Brain (organoid and tissue), 16 donors: ENCODE measurements at places on chromosomes 4 and X. TPM values are rescaled to one million over a fixed set of nuclear protein-coding genes. Genes with fewer than 3 reads are reported as not detected.

- no peak for DNase-seq
Observed at GRCh38 chr4:37645736-37646135, 40.4 kb downstream of the RELL1 start.

DNA sequence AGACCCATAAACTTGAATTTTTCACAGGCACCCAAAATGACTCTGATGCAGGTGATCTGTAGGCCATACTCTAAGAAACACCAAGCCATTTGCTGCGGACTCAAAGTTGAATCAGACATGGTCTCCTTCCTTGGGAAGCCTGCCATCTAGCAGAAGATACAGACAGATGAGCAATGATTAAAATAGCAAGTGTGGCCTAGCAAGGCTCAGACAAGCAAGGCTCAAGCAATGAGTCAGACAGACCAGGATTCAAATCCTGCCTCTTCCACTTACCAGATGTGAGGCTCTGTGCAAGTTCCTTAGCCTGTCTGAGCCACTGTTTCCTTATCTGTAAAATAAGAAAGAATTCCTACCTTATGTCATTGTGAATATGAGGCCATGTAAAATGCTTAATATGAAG lies 2.3 kb downstream of the CCDC149 start:
- DNase-seq, result no peak

- DNase-seq, result peak; percentile 53
Observed at GRCh38 chrX:109600237-109600651, 24.7 kb downstream of the KCNE5 start.

DNA sequence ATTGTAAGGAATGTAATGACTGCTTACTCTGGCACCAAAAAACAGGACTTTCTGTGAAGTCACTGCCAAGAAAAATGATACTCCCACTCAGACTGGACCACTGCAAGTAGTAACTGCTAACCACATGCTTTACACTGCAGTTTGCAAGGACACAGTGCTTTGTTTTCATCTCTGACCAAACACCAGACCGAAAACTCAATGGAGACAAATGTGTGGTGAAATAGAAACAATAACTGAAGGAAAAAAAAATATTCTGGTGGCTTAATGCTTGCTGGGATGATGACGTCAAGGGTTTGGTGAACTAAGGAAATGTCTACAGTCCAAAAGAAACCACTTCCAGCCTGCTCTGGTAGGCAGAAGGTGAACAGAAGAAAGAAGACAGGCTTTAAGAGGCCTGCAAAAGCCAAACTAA lies 13.2 kb downstream of the GPC4 start:
- no peak for DNase-seq

DNA sequence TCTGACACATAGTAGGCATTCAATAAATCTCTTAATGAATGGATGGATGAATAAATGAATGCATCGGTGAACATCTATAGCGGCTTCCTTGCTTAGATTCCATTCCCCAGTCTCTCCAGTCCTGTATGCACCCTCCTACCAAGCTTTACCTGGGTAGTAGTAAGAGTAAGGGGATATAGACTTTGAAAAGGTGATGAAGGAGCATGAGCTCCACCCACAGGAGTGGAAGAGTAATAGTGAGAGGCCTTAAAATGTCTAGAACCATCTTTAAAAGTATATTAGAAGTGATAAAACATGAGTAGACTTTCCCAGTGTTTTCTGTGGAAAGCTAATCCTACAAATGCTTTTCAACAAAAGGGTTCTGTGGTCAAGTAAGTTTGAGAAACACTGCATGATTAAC lies 35.5 kb upstream of the GPC3 start:
- no peak for DNase-seq

- DNase-seq, result no peak
Observed at GRCh38 chrX:132393992-132394391, 94.8 kb downstream of the MBNL3 start.

DNA sequence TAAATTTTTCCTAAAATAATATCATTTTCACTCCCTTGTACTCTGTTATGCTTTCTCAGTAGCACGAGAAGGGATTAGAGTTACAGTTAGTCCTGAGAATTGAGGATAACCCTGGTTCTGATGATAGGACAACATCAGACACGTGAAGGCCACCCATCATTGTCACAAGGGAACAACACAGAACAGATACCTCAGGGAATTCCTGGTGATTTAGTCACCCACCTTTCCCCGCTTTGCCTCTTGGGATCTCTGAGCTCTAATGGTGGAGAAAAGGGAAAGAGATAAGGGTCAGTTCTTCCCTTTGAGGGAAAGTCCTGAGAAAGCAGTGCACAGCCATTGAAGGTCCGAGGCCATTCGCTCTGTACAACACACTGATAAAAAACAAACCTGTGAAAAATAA lies 112.3 kb upstream of the GALNT7 start:
- DNase-seq, result no peak

- no peak for DNase-seq
Observed at GRCh38 chr4:125994024-125994423, 679.3 kb downstream of the FAT4 start.

DNA sequence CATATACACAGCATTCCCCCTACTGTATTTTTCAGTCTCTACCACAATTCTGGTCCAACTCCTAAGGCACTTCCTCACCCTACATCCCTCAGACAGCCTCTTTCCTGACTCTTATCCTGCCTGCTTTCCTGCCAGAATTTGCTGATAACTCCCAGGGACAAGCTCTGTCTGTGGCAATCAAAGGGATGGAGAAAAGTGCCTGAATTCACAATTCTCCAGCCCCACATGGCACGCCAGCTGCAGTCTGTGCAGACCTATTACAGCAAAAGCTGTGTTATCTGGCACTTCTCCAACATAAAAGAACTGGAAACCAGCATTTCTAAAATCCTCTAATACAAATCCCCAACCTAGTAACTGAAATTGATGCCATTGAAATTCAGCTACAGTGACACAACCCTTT lies 404.8 kb downstream of the KLHL13 start:
- peak; percentile 74 for DNase-seq

GRCh38 chrX:107713543-107714205 lies 61.9 kb downstream of the TSC22D3 start:
- DNase-seq, result no peak

- DNase-seq, result no peak
Observed at GRCh38 chr4:121765368-121765705, 373 bp upstream of the SMIM43 start.

GRCh38 chr4:169622566-169622965 lies 2.2 kb downstream of the CLCN3 start:
- DNase-seq, result no peak

GRCh38 chr4:37845201-37845600 lies 18.7 kb downstream of the PGM2 start:
- DNase-seq, result no peak

DNA sequence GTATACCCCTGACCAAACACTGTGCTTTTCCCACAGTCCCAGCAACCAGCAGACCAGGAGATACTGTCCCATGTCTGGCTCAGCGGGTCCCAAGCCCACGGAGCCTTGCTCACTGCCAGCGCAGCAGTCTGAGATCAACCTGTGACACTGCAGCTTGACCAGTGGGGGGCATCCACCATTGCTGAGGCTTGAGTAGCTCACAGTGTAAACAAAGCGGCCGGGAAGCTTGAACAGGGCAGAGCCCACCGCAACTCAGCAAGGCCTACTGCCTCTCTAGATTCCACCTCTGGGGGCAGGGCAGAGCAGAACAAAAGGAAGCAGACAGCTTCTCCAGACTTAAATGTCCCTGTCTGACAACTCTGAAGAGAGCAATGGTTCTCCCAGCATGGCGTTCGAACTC lies 58.1 kb downstream of the SLC10A6 start:
- DNase-seq, result no peak

DNA sequence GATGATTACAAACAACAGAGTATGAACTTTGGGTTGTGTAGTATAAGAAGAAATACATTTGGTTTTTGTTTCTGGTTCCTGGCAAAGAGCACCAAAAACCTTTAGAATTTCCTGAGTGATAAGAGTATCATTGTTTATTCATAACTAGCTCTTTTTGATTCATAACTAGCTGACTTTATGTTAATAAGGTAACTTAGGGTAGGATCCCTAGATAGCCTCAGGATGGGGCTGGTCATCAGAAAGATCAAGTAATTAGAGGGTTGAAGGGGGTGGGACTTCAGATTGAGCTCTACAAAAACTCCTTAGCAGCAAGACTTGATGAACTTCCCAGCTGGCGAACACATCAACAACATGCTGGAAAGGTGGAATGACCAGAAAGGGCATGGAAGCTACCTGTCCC lies 166.5 kb downstream of the SCFD2 start:
- DNase-seq, result no peak

DNA sequence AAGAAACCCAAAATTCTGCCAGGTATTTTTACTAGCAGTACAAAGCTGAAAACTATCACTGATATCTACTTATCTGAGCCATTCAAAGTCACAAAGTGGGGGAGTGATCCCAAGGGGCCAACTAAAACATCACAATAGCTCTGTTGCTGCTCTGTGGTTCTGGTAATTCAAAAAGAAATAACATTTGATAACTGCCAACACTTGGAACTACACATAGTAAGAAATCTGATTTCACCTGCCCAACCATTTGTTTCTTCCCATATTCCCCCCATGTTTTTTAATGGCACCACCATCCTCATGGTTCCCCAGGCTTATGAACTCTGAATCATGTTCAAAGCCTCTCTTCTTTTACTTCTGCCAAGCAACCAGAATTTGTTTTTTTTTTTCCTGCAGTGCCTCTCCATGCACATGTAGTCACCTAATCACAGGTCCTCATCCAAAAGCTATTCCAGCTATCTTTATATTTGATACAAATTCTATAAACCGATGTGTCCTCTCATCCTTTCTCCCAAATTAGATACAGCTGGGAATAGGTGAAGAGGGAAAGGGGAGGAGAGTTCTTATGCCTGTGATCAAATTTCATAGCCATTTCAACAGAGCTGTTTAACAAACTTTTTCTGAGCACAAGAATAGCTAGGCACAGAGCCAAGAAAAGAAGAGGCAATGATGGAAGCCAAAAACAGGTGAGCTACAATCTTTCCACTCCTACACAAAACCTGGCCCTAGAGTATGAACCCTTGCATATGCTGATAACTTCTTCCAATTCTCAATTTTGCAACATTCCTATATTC lies 7.7 kb downstream of the AMMECR1 start:
- DNase-seq, result no peak

GRCh38 chr4:149140841-149141240 lies 674.8 kb downstream of the IQCM start:
- DNase-seq, result no peak

GRCh38 chr4:185792384-185793115 lies 19.4 kb downstream of the SORBS2 start:
- DNase-seq, result peak; percentile 57

- DNase-seq, result peak; percentile 36
Observed at GRCh38 chr4:89860971-89861370, 24.0 kb upstream of the SNCA start.

DNA sequence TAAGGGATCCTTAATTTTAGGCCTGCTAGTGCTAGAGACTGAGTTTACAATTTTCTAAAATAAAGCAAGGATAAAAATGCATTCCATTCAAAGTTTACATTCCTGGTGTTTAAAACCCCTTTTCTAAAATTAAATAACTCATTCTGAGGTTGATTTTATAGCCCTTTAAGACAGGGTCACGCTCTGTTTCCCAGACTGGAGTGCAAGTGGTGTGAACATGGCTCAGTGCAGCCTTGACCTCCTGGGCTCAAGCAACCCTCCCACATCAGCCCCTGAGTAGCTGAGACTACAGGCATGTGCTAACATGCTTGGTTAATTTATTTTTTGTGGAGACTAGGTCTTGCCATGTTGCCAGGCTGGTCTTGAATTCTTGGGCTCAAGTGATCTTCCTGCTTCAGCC lies 6.8 kb upstream of the CDKL2 start:
- DNase-seq, result no peak

GRCh38 chr4:58042176-58042575 lies 932.0 kb upstream of the IGFBP7 start:
- no peak for DNase-seq

DNA sequence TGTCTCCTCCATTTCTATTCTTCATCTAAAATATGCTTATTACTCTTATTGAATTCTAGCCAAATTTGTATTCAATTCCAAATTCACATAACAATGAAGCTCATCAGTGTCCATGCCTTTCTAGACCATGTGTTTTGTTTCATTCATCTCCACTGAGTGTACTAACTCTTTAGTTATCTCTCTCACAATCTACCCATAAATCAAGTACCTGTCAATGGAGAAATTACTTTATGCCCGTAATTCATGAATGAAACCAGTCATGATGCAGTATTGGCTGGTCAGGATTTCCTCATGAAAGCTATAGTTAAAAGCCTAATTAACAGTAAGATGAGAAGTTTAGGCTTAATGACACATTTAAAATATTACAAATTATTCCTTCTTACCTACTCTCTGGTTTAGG lies 12.2 kb upstream of the TMPRSS11F start:
- DNase-seq, result no peak

GRCh38 chr4:123478859-123479345 lies 82.3 kb downstream of the SPRY1 start:
- DNase-seq, result no peak

DNA sequence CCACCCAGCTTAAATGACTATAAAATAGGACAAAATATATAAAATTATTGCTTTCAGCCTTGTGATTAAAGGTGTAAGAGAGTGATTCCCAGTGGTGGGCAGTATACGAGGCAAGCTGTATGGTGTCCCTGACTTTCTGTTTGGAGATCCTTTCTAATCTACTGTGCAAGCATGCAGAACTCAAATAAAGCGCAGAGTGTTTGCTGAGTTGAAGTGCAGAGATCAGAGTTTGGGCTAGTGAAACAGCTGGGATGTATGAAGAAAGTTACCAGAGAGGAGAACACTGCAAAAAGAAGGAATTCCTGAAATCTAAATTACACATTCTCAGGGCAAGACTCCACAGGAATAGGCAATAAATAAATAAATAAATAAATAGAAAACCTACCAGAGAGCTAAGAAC lies 218.5 kb upstream of the TLL1 start:
- no peak for DNase-seq

GRCh38 chr4:26958925-26959653 lies 98.4 kb downstream of the STIM2 start:
- no peak for DNase-seq

DNA sequence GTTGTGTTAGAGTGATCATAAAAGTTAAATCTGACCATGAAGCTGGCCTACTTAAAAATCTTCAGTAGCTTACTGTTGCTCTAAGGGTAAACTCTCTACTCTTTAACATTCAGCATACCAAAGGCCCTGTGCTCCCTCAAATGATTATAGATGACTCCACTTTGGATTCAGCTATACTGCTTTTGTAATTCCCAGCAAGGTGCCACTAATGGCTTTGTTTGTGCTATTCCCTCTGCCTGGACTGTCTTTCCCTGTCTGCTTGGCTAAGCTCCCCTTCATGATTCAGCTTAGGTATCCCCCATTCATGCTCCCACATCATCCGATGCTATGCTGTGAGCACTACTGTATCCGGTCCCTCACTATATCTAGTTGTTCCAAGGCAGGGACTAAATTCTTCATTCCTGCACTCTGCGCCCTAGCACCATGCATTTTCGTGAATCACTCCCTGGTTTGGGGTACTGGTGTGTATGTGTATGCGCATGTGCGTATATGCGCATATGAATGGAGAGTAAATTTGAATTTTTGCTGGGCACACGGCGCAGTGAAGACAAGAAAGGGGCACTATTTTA lies 453 bp upstream of the PBDC1 start:
- no peak for DNase-seq

- no peak for DNase-seq
Observed at GRCh38 chr4:188781655-188782054, 642.4 kb downstream of the TRIML1 start.

GUCY1B1 gene
- polyA plus RNA-seq, result 9.8 TPM

PLP1 gene
- 1,325 TPM for polyA plus RNA-seq

PKD2 gene
- polyA plus RNA-seq, result 3.0 TPM

MAGEC2 gene
- 4.9 TPM for polyA plus RNA-seq

TTC29 gene
- polyA plus RNA-seq, result not detected

SSX1 gene
- not detected for polyA plus RNA-seq

CLIC2 gene
- polyA plus RNA-seq, result 0.64 TPM
